ENCODE measurements at places on chromosomes 12 and 14. TPM values are rescaled to one million over a fixed set of nuclear protein-coding genes. Genes with fewer than 3 reads are reported as not detected.

Gene ARMH4
- polyA plus RNA-seq = 14.2 TPM

DNA sequence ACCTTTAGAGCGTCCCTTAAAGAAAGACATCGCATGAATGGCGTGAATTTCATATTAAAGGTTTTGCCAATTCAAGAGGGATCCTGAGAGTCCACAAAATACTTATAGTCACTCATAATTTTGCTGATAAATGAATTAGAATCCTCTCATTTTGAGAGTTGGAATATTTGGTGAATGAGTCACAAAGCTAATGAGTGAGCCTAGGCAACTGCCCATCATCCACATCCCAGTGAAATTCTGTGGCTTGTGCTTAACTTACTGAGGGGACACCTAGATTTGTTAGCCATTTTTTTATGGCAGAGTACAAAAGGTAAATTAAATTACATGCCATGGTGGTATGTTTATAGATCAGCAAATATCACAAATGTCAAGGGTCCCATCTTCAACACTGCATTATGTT lies 12.7 kb upstream of the NOXRED1 start:
- DNase-seq = no peak

DNA sequence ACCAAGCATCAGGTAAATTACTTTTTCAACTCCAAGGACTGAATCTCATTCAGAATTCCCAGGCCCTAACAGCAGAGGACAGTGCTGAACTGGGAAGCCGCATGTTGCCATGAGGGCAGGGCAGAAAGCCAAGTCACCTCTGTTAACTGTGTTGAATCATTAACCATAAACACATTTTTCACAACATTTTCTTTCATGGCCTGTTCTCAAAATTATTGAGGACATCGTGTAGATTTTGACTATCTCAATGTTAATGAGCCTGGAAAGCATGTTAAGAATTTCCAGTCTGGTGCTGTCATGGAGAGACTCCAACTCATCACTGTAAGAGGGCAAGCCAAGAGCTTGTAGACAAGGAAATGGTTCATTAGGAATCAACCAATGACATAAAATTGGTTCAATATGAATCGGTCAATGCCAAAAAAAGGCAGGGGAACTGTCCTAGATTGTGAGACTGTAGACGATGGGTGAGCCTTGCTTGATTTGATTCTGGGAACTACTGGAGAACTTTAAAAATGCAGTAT lies 33.7 kb downstream of the CPM start:
- DNase-seq = peak; percentile 33

- DNase-seq = no peak
Observed at GRCh38 chr14:24785698-24786097, 151.7 kb upstream of the GZMB start.

- peak; percentile 95 for DNase-seq
Observed at GRCh38 chr14:67599698-67600561, at the start of gene PIGH. PIGH (minus strand) TSS chr14:67600268; CDS start chr14:67600203, 65 bp downstream.

- peak; percentile 26 for DNase-seq
Observed at GRCh38 chr14:36513451-36514277, 6.4 kb downstream of the NKX2-1 start.

- DNase-seq = no peak
Observed at GRCh38 chr14:104600805-104601204, 3.8 kb downstream of the TMEM179 start.

- DNase-seq = no peak
Observed at GRCh38 chr12:68342966-68343365, 10.8 kb upstream of the MDM1 start.

DNA sequence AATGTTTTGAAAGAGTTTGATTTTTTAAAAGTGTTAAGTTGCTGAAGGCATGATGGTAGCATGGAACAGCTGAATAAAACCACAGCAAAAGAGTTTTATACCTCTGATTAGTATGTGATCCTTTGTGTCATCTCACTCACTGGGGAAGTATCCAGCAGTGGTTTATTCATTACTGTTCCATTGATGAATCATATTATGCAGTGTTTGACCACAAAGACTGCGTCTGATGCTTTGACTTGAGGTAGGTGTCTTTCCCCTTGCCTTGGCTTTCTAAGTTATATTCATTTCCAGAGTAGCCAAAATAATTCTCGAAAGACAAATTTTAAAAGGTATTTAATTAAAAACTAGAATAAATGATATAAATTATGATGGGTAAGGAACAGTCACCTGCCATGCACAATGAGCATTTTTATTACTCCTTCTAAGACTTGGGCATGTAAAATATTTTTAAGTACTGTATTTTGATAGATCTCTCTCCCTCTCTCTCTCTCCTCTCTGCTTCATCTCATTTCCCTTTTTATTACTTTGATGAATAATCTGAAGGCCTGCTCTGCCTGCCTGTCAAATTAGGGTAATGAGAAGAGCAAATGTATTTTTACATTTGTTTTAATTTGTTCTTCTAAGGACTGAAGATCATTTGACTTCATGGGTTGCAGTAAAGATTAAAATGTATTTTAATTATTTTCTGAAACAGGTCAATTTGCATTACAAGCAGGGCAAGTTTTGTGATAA lies 164.9 kb downstream of the NAV3 start:
- no peak for DNase-seq

DNA sequence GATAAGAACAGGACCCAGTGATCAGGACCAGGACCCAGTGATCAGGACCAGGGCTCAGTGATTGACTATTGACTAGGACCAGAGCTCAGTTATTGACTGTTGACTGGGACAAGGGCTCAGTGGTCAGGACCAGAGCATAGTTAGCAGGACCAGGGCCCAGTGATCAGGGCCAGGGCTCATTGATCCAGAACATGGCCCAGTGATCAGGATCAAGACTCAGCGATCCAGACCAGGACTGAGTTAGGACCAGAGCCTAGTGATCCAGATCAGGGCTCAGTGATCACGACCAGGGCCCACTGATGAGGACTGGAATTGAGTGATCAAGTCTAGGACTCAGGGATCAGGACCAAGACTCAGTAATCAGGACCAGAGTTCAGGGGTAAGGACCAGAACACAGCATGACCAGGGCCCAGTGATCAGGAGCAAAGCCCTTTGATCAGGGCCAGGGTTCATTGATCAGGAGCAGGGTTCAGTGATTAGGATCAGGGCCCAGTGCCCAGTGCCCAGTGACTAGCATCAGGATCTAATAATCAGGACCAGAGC lies 176.0 kb downstream of the TMEM121 start:
- no peak for DNase-seq

DNA sequence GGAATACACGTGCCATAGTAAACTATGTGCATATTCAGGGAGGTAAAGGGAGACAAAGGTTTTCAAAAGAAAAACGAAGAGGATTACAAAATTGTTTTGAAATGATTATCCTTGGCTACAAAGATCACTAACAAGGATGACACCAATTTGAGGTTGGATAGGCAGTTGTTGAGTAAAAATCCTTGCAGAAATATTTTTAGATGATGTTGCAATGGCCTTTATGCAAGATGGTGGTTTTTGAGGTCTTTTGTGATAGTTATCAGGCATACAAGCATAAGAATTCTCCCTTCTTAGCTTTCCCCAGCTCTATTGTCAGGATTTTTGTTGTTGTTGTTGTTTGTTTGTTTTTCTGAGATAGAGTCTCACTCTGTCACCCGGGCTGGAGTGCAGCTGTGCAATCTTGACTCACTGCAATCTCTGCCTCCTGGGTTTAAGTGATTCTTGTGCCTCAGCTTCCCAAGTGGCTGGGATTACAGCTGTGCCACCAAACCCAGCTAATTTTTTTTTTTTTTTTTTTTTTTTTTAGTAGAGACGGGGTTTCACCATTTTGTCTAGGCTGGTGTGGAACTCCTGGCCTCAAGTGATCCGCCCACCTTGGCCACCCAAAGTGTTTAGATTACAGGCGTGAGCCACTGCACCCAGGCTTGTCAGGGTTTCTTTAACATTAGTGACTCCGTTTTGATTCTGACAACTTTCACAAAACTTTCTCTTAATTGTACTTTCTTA lies 7.8 kb downstream of the RNASE1 start:
- DNase-seq = no peak

DNA sequence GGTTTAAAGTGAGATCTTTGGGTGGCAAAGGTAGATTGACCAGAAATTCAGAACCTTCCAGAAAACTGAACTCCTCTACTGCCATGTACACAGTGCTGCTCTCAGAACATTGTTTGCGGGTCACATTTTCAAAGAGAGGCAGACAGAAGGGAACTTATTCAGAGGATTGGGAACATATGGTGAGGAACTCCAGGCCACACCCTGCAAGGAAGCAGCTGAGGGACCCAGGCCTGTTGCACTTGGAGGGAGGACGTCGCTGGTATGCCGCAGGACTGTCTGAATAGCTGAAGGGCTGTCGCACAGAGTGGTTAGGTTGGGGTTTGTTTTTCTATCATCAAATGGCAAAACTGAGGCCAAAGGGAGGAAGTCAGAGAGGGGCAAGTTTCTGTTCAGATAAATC lies 441.1 kb downstream of the DPF3 start:
- no peak for DNase-seq

DNA sequence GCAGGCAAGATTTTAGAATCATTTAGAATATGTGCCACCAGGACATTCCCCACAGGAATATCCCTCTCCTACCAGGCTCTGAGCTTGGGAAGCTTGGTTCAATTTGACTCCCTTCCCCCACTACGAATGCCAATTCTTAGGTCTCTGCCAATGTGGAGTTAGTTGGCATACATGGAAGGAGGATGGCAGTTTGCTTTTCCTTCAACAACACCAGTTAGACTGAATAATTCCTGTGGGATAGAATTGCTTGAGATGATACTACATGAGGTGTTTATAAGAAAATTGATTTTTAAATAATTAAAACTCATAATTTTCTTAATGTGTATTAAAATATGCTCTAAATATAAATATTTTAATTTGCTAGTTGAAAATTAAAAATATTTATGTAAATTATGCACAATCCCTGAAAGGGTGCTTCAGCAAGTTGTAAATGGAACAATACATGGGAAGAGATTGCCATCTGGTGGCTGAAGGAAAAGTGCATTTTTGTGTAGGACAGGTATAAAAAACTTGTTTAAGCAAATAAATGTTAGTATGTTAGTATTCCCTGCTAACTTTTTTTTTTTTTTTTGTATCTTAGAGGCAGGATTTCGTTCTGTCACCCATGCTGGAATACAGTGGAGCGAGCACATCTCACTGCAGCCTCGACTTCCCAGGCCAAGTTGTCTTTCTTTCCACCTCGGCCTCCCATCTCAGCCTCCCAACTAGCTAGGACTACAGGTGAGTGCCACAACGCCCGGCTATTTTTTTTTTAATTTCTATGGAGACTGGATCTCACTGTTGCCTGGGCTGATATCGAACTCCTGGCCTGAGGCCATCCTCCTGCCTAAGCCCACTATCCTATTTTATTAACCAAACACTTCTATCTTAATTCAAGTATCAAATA lies 25.8 kb upstream of the STRAP start:
- DNase-seq = no peak

DNA sequence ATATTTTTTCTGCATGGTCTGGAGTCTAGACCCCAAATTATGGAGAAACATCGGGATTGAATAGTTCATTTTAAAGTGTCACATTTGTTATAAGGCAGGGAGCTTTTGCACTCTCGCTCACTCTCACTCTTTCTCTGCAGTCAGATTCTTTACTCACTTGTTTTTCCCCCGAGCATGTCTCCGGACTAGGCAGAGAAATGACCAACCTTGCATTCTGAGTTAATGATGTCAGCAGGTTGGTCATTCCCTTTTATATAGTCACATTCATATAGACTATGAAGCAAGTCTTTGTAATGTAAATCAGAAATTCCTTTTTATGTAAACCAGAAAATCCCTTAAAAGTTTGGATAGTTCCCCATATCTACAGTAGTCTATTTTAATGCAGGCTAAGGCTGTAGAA lies 4.1 kb downstream of the C12orf75 start:
- no peak for DNase-seq

Gene HCAR2
- polyA plus RNA-seq = not detected

- peak; percentile 58 for DNase-seq
Observed at GRCh38 chr12:12010277-12011039, 60.3 kb upstream of the BCL2L14 start.

DNA sequence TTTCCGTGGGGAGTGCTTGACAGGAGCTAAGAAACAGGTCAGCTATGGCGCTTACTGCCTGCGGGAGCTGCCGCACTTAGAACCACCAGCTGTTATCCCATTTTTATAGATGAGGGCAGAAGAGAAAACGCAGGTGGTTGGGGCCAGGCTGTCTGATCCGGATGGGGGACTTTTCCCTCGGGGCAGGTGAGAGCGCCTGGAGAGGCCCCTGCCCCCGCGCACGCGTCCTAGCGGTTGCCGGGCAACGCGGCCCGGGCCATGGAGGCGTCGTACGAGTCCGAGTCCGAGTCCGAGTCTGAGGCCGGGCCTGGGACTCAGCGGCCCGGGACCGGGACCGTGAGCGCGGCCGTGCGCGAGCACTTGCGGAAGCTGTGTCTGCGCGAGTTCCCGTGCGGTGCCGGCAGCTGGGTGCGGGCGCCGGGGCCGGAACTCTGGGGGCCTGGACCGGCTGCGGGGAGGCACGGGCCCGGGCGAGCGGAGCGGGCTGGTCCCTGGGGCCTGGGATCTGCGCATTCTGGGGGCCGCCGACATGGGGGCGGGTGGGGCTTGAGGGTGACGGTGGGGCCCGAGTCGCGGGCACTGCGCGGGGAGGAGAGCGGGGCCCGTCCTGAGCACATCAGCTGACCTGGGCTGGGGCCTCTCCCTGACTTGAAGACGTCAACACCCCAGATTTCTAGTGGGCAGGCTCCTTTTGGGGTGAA lies at the start of gene LRRC43:
Gene LRRC43 (plus strand): TSS at position 237 of the 701 bp plus-strand sequence. CDS start 22 bp downstream, at position 259.
- peak; percentile 78 for DNase-seq

Gene LRRC10
- not detected for polyA plus RNA-seq

DNA sequence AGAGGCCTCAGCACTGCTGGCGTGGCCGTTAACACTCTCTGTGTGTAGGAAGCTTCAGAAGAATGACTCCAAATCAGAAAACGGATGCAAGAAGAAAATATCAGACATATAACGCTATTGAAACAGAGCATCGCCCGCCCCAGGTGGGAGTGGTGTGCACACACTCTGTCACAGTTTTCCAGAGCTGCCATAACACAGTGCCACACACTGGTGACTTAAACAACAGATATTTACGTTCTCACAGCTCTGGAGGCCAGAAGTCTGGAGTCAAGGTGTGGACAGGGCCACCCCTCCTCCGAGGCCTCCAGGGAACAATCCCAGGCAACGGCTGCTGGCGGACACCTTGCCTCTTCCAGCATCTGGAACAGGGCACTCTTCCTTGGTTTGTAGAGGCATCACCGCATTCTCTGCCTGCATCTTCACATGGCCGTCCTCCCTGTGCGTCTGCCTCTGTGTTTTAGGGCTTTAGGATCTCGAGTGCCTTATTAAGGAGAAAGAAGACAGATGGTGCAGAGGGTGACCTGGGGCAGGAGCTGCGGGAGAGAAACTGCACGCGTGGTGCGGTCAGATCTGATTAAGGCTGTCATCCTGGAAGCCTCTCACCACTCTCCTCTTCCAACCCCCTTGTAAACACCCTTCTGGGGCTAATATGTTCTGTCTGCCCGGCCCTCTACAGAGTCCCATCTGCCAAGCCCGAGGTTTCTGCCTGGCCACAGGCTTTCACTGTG lies 141.0 kb downstream of the SLC15A4 start:
- no peak for DNase-seq
